ENCODE measurements at places on chromosomes 2 and 18.
A peak's percentile ranks its signal among the peaks of the same experiment; 100 is the strongest.

DNA sequence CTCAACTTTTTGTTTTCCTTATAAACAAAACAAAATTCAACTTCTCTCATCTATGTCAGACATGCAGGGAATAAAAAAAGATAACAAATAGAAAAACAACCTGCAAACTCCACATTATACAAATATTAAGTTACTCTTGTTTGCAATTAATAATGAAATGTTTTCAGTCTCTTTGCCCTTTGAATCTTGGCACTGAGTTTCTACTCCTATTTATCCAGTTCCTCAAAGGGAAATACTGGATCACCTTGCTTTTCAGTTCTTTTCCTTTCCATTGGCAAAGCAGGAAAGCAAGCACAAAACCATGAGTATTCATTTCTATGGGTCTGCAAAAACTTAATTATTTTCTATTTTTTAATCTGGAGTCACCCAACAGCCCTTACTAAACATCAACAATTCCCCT is 23.6 kb downstream of the KANSL1L start:
- H3K4me3 ChIP-seq: no peak overlapping the region
- H3K27me3 ChIP-seq: no peaks in the 10 kb centered on the region
- H3K27ac ChIP-seq: no peak overlapping the region
- no peaks in the 10 kb centered on the region for H3K4me1 ChIP-seq

GRCh38 chr2:122670897-122671296 is 915.4 kb downstream of the TSN start:
- H3K27ac ChIP-seq: no peak overlapping the region
- H3K4me3 ChIP-seq: no peak overlapping the region
- no peaks in the 10 kb centered on the region for H3K36me3 ChIP-seq
- H3K4me1 ChIP-seq: no peaks in the 10 kb centered on the region
- no peaks in the 10 kb centered on the region for H3K27me3 ChIP-seq

- DNase-seq: no peak
- H3K4me3 ChIP-seq: no peak overlapping the region
- no peak overlapping the region for H3K27ac ChIP-seq
- H3K4me1 ChIP-seq: peaks cover 12% of the 10 kb centered on the region
- no peaks in the 10 kb centered on the region for H3K27me3 ChIP-seq
These were observed 65.4 kb downstream of the LDAH start for GRCh38 chr2:20757405-20758090.

DNA sequence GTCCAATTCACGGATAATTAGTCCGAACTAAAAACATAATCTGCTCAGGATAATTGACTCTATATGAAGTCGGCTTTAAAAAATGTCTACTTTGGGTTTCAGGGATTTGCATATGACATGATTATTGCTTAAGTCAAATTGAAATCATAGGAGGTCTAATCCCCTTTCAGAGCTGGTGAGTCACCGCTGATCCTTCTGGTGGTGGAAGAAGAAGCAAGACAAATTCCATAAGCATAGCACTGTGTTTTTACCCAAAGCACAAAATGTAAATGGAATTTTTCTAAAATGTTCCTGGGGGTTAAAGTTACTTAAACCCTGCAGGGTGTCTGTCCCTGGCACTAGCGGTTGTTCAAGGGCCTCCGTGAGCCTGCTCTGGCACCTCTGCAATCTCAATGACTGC is 460.2 kb downstream of the LRATD1 start:
- no peaks in the 10 kb centered on the region for H3K27me3 ChIP-seq
- DNase-seq: no peak
- H3K4me3 ChIP-seq: no peak overlapping the region
- H3K27ac ChIP-seq: no peak overlapping the region

DNA sequence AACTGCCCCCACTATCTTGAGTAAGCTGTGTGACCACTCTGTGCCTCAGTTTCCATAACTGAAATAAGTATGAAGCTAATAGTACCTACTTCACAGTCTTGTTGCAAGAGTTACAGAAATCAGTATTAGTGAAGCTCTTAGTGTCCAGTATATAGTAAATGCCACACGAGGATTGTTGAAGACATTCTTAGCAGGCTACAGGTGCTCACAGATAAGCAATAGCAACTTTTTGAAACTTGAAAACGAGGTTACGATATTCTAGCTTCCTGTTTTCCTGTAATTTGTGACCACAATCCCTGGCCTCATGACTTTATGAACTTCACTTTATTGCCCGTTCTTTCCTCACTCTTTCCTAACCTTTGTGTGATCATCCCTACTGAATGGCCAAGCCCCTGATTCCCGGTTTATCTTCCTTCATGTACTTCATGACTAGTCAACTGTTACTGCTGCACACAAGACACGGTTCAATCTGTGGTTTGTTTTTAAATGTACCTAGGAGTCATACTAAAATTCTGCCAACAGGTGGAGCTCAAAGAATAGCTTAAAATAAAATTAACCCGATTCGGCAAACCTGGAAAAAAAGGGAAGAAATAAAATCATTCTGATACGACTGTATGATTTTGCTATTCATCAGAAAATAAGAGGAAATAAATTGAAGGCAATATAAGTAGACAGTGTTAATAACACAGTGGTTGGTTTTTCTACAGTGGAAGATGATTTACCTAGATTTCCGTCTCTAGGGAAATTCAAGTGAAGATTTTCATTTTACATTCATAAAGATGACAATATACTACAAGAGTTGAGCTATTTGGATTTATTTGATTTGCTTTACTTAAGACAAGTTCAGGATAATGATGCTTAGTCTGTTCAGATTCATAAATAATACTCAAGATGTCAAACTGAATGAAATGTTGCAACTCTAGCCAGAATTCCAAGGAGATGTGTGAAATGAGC is 38.1 kb upstream of the STAT1 start:
- peaks cover 15% of the 10 kb centered on the region for H3K4me1 ChIP-seq
- H3K27ac ChIP-seq: no peak overlapping the region

GRCh38 chr2:237350597-237350996 is 63.4 kb downstream of the COL6A3 start:
- H3K27me3 ChIP-seq: no peaks in the 10 kb centered on the region
- H3K27ac ChIP-seq: no peak overlapping the region
- H3K4me1 ChIP-seq: no peaks in the 10 kb centered on the region
- H3K36me3 ChIP-seq: no peaks in the 10 kb centered on the region

- H3K4me1 ChIP-seq: no peaks in the 10 kb centered on the region
- no peak for DNase-seq
- no peak overlapping the region for H3K4me3 ChIP-seq
These were observed 456.6 kb upstream of the UBE2E3 start for GRCh38 chr2:180523621-180524340.

GRCh38 chr18:76392349-76392748 is 102.7 kb downstream of the ZNF516 start:
- H3K4me3 ChIP-seq: no peak overlapping the region
- peaks cover 15% of the 10 kb centered on the region for H3K4me1 ChIP-seq
- no peak overlapping the region for H3K27ac ChIP-seq
- peak; percentile 3 for DNase-seq
- peaks cover 1% of the 10 kb centered on the region for H3K36me3 ChIP-seq
- H3K27me3 ChIP-seq: no peaks in the 10 kb centered on the region

DNA sequence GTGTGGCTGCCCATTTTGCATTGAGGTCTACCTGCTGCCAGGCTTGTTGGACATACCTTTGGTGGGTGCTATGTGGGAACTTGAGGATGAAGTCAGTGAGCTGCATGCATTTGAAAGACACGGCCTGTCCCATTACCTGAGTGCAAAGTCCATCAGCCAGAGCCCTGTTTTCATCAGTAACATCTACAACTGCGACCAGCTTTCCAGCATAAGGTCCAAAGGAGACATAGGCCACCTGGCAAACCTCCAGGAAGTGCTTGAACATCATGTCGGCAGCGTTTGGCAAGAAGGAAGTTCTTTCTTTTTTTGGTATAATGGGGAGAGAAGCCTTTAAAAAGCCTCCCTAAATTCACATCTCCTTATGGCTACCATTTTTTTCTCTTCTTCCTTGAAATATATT is 143.1 kb downstream of the FAM161A start:
- no peaks in the 10 kb centered on the region for H3K27me3 ChIP-seq
- H3K4me1 ChIP-seq: peaks cover 8% of the 10 kb centered on the region
- no peak for DNase-seq
- no peaks in the 10 kb centered on the region for H3K36me3 ChIP-seq
- no peak overlapping the region for H3K4me3 ChIP-seq

- no peak for DNase-seq
- H3K27ac ChIP-seq: no peak overlapping the region
- H3K4me3 ChIP-seq: no peak overlapping the region
- peaks cover 4% of the 10 kb centered on the region for H3K4me1 ChIP-seq
- no peaks in the 10 kb centered on the region for H3K27me3 ChIP-seq
These were observed 394.9 kb upstream of the TRIB2 start for GRCh38 chr2:12321886-12322285.

DNA sequence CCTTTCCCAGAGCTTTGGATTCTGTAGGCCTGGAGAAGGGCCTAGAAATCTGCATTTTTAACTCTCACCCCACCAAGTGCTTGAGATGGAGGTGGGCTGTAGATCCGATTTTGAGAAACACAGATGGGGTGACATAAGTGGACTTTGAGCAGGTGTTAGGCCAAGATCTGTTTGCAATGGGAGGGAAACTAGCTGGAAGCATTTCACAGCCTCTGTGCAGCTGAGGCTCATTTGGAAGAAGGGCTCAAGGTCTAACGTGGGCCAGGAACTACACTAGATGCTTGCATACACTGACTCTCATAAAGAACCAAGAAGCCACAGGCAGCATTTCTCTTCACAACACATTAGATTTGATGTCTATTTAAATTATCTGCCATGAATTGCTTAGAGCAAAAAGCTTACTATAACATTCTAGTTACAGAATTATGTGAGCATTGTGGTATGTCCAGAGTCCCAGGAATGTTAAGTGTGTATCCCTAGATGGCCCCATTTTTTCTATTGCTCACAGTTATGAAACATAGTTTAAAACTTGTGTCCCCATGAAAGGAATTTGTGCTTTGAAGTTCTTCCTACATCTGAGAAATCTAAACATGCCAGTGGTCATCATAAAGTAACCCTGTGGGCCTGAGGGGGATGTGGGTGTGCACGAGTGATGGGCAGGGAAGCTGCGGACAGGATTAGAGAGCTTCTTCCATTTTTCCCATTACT is 77.2 kb downstream of the CD28 start:
- peaks cover 60% of the 10 kb centered on the region for H3K4me1 ChIP-seq
- H3K27ac ChIP-seq: peak overlapping the region; percentile 14
- peaks cover 8% of the 10 kb centered on the region for H3K36me3 ChIP-seq
- no peak for DNase-seq

- no peaks in the 10 kb centered on the region for H3K27me3 ChIP-seq
- H3K36me3 ChIP-seq: no peaks in the 10 kb centered on the region
- no peak overlapping the region for H3K27ac ChIP-seq
- H3K4me3 ChIP-seq: no peak overlapping the region
- H3K4me1 ChIP-seq: no peaks in the 10 kb centered on the region
These were observed 30.4 kb downstream of the MTHFD2 start for GRCh38 chr2:74228772-74229171.

- H3K27ac ChIP-seq: no peak overlapping the region
- H3K4me1 ChIP-seq: no peaks in the 10 kb centered on the region
- peaks cover 8% of the 10 kb centered on the region for H3K27me3 ChIP-seq
- no peak overlapping the region for H3K4me3 ChIP-seq
These were observed 55.8 kb downstream of the TTC32 start for GRCh38 chr2:19846030-19846429.

DNA sequence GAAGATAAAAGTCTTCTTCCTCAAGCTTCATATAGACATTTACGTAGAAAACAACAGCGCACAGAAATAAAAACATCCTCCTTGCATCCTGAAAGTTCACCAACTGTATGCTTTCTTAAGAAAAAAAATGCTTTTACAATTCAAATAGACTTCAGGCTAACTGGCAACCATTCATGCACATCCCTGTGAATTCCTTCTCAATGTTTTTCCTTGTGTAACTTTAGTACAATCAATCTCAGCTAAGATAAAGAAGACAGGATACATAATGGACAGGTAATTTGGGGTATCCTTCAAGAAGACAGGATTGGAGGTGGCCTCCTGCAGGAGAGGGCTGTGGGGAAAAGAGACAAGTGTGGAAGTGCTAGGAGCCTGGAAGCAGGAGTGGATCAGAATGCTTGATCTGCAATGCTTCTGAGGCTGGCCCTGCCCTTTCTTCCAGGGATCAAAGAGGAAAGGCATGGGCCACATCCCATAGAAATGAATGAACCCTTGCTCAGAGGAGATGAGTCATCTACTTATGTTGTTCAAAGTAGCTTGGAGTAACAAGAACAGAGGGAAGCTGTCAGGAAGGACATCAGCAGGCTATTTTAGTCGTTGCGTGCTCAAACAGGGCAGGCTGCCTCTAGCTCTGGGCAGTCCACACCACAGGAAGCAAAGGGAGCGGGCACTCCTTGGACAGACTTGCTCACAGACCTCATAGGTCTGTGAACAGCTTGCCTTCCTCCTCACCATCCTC is 126.6 kb downstream of the TMEM131 start:
- peaks cover 43% of the 10 kb centered on the region for H3K4me1 ChIP-seq
- H3K4me3 ChIP-seq: no peak overlapping the region

DNA sequence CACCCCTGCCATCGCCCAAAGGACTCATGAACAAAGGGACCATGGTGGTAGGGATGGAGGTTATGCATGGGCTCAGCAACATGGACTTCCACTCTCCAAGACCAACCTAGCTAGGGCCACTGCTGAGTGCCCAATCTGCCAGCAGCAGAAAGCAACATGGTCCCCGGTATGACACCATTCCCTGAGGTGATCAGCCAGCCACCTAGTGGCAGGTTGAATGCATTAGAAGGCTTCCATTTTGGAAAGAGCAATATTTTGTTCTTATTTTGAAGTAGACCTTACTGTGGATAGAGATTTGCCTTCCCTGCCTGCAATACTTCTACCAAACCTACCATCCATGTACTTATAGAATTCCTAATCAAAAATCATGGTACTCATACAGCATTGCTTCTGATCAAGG is 99.8 kb downstream of the METTL4 start:
- H3K4me3 ChIP-seq: no peak overlapping the region
- peak; percentile 14 for DNase-seq
- peaks cover 6% of the 10 kb centered on the region for H3K27me3 ChIP-seq
- H3K27ac ChIP-seq: no peak overlapping the region
- no peaks in the 10 kb centered on the region for H3K4me1 ChIP-seq

- no peak overlapping the region for H3K4me3 ChIP-seq
- no peak overlapping the region for H3K27ac ChIP-seq
- no peaks in the 10 kb centered on the region for H3K36me3 ChIP-seq
- DNase-seq: no peak
- H3K27me3 ChIP-seq: no peaks in the 10 kb centered on the region
- H3K4me1 ChIP-seq: no peaks in the 10 kb centered on the region
These were observed 995.2 kb upstream of the CDH2 start for GRCh38 chr18:29171892-29172755.

DNA sequence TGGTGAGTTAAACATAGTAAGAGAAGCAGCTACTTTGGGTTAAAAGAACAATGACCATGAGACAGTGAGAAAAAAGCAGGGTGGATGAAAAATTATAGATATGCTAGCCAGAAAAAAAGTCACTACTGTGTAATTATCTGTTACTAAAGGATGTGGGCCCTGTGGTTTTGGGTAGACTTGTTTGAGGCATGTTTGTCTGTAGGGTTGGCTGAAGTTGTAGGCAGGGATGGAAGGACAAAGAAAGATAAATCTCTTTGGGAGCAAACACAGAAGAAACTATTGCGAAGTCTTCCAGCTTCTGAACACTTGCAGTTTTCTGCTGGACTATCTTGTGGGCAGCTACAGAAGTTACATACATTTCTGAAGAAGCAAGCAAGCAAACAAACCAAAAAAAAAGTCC is 28.2 kb downstream of the RND3 start:
- H3K36me3 ChIP-seq: no peaks in the 10 kb centered on the region
- no peak overlapping the region for H3K4me3 ChIP-seq
- no peak overlapping the region for H3K27ac ChIP-seq
- no peaks in the 10 kb centered on the region for H3K4me1 ChIP-seq
- no peaks in the 10 kb centered on the region for H3K27me3 ChIP-seq
